HT-29 (cell line): ENCODE measurements at places on chromosomes 7 and 10. TPM values are rescaled to one million over a fixed set of nuclear protein-coding genes. Genes with fewer than 3 reads are reported as not detected.

DNA sequence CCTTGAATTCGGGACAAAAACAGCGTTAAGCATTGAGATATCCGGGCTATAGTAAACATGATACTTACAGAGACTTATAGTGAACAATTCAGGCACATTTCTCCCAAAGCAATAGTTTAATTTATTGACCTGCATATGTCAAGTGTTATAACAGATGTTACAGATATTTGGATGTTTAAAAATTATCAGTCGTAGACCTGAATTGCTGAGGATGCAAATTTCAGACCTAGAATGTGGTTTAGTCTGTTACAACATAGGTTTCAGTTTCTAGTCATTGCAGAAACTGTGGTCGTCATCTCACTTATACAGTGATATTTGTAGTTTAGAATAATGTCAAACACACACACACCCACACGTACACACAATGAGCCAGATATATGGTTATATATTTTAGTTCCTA is 85.2 kb downstream of the VTI1A start:
- no peak for DNase-seq

DNA sequence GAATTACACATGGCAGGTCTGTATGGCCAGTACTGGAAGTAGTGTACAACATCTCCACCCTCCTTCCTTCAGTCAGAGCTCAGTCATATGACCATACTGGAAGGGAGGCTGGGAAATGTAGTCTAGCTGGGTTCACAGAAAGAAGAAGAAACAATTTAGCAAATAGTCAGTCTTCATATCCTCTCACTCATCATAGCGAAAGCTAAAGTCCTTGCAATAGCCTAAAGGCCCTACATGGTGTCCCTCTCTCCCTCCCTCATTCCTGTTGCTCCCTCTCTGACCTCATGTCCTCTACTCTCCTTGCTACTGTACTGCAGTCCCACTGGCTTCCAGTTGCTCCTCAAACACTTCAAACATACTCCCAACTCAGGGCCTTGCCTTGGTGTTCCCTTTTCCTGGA is 4.3 kb upstream of the CALU start:
- no peak for DNase-seq

DNA sequence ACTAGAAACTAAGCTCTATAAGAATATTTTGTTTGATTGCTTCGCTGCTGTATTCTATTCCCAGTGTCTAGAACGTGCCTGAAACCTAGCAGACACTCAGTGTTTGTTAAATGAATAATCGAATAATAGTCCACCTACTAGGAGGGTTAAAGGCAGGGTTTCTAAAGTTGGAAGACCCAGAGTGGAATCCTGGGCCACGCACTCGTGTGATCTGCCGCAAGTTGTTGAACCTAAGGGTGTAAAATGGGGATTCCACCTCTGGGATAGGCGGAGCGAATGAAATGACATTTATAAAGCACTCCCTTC is 702 bp upstream of the AGFG2 start:
- DNase-seq, result no peak

GRCh38 chr10:124601016-124601415 is 139.4 kb downstream of the LHPP start:
- no peak for DNase-seq

- DNase-seq, result no peak
These were observed 907 bp upstream of the VPS50 start for GRCh38 chr7:93231259-93231658.

GRCh38 chr10:126638542-126638941 is 32.0 kb downstream of the C10orf90 start:
- no peak for DNase-seq

GRCh38 chr10:114548662-114549061 is 109.4 kb downstream of the ABLIM1 start:
- DNase-seq, result peak; percentile 75

DNA sequence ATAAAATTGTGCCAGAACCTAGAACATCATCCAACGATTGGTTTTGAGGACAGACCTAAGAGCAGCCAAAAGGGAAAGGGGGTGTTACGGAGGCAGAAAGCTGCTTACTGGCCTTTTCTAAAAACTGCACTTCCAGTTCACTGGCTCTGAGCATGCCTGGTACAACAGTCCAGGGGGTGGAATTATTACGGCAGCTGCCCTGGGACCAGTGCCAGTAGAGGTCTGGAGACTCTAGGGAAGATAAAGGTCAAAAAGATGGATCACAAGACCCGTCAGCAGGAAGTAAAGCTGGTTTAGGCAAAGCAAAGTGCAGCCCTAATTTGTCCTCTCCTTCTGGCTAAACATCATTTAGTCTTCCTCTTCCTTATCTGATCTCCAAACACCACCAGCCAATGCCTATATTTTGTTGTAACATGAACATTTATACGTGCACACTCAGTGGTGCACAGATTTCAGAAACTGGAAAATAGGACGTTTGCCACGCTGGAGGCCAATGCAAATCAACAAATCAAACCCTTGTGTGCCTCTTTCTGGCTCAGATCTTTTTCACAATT is 216.4 kb upstream of the DPP6 start:
- no peak for DNase-seq

DNA sequence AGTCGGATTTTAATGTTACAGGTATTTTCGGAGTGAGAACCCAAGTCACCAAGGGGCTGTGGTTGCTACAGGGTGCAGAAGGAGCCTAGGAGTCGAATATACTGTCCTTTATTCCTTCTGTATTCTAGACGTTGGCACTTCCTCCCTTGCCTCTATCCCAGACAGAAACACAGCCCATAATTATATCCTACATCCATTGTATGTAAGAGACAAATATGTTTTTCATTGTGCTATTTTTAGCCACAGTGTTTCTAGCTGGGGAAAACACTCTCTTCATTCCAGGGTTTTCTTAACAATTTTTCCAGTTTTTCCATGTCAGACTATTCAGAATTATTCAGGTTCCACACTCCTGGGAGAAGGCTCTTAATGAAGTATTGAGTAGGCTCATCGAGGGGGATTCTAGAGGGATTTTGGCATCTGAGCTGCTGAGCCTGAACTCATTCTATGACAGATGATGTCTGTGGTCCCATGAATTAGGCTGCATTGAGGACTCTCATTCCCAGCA is 32.6 kb downstream of the KIAA1217 start:
- no peak for DNase-seq

GRCh38 chr7:151080067-151080521 is 515 bp downstream of the FASTK start:
- DNase-seq, result peak; percentile 48

- no peak for DNase-seq
These were observed 5.4 kb downstream of the MYOF start for GRCh38 chr10:93476756-93477155.

- no peak for DNase-seq
These were observed at the start of gene NRCAM for GRCh38 chr7:108455998-108456677. TSS of gene NRCAM (minus strand) at chr7:108456436. CDS start at chr7:108240064, 216,372 bp downstream.

DNA sequence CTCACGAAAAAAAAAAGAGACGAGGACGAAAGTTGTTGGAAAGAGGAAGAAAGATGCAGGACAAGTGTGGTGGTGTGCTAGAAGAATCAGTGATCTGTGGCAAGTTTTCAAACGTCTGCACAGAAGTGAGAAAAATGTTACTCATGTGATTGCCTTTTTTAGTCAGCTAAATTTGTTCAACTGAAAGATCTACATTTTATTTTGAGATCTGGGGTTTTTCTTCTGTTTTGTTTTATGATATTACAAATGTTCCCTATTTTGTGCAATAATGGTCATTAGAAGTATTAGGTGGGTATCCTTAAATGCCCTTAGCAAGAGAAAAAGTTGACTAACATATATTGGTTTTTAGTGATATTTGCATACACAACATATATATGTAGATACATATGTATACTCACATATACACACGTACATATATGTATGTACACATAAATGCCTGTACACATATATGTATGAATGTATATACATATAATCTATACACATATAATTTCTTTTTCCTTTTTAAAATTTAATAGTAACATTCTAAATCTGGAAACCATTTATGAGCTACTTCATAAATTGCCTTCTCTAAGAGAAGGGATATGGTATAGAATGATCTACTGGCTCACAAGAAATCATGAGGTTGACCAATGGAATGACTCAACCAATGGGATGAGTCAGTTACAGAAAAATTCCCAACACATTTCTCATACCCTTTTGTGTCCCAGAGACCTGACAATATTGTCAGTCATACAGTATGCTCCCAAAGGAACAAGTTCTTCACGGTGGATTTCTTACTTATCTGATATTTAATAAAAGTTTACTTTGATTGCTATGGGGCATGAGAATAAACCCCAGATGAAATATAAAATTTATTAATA is 38.4 kb downstream of the SLC39A12 start:
- DNase-seq, result no peak

DNA sequence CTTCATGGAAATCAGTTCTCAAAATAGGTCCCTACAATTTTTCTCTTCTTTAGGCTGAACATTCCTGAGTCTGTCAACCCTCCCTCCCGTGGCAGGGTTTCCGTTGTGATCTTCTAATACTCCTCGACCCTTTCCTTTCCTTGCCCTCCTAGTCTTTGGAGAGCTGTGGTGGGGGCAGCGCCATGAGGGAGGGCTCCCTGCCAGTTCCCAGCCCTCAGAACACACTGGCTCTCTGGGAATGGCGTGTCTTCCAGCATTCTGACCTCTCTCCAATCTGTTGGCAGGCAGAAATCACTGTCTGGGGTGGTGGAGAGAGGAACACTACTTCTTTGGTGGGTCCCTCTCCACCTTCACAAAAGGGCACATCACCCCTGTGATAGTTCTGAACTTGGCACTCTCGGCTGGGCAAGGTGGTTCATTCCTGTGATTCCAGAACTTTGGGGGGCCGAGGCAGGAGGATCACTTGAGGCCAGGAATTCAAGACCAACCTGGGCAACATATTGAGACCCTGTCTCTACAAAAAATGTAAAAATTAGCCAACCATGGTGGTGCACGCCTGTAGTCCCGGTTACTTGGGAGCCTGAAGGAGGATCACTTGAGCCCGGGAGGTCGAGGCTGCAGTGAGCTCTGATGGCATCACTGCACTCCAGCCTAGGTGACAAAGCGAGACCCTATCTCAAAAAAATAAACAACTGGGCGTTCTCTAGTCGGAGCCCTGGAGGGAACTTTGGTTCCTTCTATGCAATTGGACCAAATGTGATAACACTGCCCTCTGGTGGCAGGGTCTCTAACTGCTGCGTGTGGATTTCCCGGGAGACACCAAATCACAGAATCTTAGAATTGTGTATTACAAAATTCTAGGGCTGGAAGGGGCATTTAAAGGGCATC is 13.1 kb upstream of the ARPC1A start:
- DNase-seq, result peak; percentile 88

GRCh38 chr10:122051609-122052385 is 62.8 kb downstream of the TACC2 start:
- DNase-seq, result peak; percentile 84

DNA sequence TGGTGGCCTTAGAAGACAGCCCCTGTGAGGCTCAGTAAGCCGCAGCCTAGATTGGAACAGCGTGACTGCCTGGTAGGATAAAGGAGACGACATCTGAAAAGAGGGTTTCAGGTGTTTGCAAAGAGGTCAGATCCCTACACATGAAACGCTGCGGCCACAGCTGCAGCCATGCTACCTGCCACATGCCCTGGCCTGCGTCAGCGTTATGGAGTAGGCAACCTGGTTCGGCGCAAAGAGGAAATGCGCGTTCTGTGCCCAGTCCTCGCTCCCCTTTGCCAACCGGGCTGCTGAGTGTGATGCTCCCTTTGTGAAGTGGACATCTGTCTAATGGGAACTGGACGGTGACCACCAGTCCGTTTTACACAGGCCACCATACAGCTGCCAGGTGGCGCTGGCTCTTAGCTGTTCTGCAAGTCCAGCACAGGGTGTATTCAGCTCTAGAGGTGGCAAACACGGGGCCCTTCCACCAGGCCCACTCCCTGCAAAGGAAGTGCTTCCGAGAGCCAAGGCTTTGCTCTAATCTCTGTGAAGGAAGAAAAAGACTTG is 160.3 kb downstream of the CELF2 start:
- DNase-seq, result no peak

GRCh38 chr10:33781606-33782395 is 447.3 kb upstream of the NRP1 start:
- DNase-seq, result no peak

- DNase-seq, result no peak
These were observed 7.4 kb upstream of the ARID5B start for GRCh38 chr10:61894133-61894532.

- no peak for DNase-seq
These were observed 45.1 kb downstream of the ZNF33B start for GRCh38 chr10:42593284-42593683.

DNA sequence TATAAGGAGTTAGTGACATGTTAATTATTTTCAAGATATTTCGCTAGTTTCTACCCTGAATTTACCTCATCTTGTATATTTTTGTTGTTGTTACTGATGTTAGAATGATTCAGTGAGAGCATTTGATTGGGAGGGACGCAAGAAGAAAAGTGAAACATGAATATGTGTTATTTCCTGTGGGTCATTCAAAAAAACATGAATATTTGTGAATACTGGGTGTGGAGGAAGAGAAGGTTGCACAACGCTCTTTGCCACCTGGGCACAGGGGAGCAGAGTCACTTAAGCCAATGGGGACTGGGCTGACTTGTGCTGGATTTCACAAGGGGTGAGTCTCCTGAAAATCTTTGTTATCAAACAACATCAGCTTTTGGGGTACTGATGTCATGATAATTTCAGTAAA is 39.5 kb downstream of the AGK start:
- no peak for DNase-seq

GRCh38 chr10:76583711-76584161 is 1053.9 kb downstream of the KCNMA1 start:
- no peak for DNase-seq

GRCh38 chr7:120725376-120726039 is 132.4 kb downstream of the TSPAN12 start:
- peak; percentile 47 for DNase-seq

DNA sequence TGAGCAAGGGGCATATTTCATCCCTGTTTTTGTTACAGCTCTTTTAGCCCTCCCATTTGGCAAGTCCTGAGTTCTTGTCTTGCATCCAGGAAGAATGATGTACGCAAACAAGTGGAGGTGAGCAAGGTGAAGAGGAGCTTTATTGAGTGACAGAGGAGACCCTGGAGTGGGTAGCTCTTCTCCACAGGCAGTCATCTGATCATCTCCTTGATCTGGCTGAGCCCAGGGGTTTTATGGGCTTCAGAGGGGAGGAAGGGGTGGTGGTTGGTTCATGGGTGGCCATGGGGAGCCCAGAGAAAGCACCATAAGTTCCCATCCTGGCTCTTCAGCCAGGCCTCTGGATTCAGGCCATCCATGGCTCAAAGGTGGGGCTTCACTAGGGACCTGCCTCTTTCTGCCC is 21.9 kb downstream of the STEAP1 start:
- no peak for DNase-seq

- peak; percentile 58 for DNase-seq
These were observed 975.2 kb downstream of the SORCS1 start for GRCh38 chr10:106189292-106189691.

GRCh38 chr10:4331150-4331549 is 494.9 kb upstream of the AKR1E2 start:
- peak; percentile 10 for DNase-seq

Gene ACSM6
- not detected in 2 replicates for total RNA-seq

Gene FRAT1
- total RNA-seq, result 3.7 and 5.8 TPM in 2 replicates

Gene TAX1BP1
- 33.0 and 33.8 TPM in 2 replicates for total RNA-seq

Gene ZNF117
- total RNA-seq, result 0.34 and 0.74 TPM in 2 replicates

Gene PON1
- 0.78 and 1.2 TPM in 2 replicates for total RNA-seq

Gene ACBD7
- 5.9 and 7.4 TPM in 2 replicates for total RNA-seq

Gene PLXDC2
- total RNA-seq, result 0.76 and 1.2 TPM in 2 replicates

Gene ZEB1
- 0.37 and 1.2 TPM in 2 replicates for total RNA-seq

Gene PKD2L1
- 0.21 TPM in 1 of 2 replicates, not detected in the other for total RNA-seq

Gene OR9A2
- total RNA-seq, result 0.29 TPM in 1 of 2 replicates, not detected in the other
